ENCODE measurements at places on chromosomes 11 and 22.

GRCh38 chr11:6637871-6638270 is 17.7 kb downstream of the DCHS1 start:
- no peak for DNase-seq

GRCh38 chr11:64996327-64996709 is 453 bp downstream of the BATF2 start:
- DNase-seq, result no peak

GRCh38 chr11:128156486-128156885 is 430.9 kb downstream of the ETS1 start:
- no peak for DNase-seq

- no peak for DNase-seq
These were observed 7.5 kb downstream of the POU2AF3 start for GRCh38 chr11:111305876-111306275.

DNA sequence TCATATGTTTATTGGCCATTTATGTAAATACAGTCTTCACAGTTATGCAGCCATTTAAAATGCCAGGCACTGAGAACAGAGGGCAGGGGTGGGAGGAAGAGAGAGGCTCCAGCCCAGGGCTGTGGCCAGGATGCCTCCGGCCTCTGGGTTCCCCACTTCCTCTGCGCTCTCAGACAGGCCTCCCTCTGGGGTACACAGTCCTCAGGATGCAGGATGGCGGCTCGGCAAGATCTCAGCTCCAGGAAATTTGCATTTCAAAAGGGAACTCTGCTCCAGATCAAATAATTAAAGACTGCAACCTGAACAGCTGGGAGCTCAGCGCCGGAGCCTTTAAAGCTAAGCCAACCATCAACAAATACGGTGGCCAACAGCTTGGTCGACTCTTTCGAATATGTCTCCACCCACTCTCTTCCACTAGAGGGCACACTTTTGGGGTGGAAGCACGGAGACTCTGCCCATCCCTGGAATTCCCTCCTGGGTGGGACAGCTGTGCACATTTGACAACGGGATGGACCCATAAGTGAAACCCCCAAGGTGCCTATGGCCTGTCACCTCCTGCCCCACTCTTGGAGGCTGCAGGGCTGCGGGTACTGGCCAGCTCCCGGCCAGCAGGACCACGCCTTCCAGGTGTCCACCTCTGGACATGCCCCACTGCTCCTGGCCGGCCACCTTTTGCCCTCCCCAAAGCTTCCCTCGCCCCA is 1044.7 kb downstream of the BRD1 start:
- DNase-seq, result no peak

- DNase-seq, result peak; percentile 31
These were observed 573.9 kb upstream of the CADM1 start for GRCh38 chr11:116078101-116078591.

DNA sequence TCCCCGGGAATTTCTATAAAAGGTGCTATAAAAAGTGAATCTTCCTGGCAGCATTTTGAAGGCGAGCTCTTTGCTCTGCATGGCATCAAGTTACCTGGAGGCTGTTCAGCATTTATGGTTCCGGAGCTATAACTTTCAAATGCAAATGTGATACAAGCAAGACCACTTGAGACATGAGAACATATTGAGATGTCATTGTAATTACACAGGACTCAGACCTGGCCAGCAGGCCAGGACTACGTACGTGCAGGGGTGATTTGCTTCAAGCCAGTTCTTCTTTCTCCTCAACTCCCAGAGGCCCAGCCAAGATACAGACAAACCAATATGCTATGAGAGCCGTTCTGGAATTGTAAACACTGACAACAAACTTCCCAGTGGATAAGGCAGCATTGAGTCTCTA is 227.4 kb upstream of the FAT3 start:
- DNase-seq, result no peak

- no peak for DNase-seq
These were observed 625 bp downstream of the RFPL2 start for GRCh38 chr22:32204040-32204855.

DNA sequence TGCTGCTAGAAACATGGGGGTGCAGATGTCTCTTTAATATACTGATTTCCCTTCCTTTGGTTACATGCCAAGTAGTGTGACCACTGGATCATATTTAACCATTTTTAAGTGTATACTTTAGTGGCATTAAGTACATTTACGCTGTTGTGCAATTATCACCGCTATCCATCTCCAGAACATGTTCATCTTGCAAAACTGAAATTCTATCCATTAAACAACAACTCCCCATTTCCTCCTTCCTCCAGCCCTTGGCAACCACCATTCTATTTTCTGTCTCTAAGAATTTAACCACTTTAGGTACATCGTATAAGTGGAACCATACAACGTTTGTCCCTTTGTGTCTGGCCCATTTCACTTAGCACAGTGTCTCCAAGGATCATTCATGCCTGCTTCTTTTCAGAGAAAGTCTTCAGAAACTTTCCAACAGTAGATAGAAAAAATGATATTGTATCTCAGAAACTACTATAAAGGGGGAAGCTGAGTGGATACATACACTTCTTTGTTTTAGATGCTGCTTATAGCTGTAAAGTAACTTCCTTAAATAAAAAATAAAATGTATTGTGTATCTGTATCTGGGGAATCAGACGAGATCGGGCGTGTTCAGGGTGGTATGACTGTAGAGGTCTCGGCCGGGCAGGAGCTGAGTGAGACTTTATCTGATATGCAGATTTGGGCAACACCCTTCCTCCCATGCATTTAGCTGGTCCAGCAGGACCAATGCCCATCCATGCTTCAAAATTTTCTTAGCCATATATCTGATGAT is 44.6 kb upstream of the ZBED5 start:
- DNase-seq, result peak; percentile 17

GRCh38 chr11:69483691-69484426 is 2.4 kb downstream of the LINC01488 start:
- no peak for DNase-seq

GRCh38 chr22:35605369-35605680 is 11.8 kb downstream of the MB start:
- no peak for DNase-seq

- DNase-seq, result no peak
These were observed 6.1 kb upstream of the ZBTB16 start for GRCh38 chr11:114053406-114053805.

DNA sequence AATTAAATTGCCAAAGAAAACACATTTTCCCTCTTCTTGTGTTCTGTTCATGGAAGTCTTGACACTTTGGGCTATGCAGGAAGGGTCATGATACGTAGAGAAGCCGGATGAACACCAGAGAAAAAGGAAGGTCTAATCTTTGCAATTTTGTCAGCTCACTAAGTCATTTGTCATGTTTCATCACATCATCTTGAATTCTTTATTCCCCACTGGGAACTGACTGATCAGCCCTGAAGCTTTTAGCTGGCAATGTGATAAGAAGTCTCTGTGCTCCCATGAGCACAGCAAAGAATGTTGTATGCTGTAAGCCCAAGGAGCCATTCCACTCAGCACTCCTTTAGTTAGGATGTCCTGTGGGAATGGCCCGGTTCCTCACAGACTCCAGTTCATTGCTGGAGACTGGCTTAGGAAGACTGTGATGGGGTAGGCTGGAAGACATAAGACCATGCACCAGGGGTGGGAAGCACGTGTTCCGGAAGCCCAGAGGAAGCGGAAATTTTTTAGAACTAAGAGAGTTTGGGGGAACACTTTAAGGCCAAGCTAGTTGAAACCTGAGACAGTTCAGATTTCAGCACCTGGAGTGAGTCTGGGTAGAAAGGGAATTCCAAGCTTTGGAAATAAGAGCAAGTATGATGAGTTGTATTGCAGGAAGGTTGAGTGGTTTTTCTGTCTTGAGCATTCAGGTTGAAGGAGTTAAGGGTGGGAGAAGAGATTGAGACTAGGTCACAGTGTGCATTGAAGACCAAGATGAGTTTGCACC is 306.7 kb upstream of the MTNR1B start:
- no peak for DNase-seq

DNA sequence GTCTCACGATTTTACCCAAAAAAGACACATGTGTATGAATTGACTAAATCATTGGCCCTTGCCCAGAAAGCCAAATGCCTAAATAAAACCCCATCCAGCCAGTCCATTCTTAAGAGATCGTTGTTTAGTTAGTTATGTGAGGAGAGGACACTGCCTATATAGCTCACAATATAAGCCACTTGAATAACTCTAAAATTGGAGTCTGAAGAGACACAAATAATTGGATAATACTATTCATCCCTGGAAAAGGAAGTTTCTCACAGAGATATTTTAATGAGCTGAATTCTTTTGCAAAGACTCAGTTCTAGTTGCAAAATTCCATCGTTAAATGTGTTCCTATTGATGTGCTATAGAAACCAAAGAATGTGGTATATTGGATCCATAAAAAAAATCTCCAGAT is 176.7 kb downstream of the SOX6 start:
- DNase-seq, result no peak

GRCh38 chr22:31846161-31847115 is 92.6 kb downstream of the DEPDC5 start:
- DNase-seq, result no peak

DNA sequence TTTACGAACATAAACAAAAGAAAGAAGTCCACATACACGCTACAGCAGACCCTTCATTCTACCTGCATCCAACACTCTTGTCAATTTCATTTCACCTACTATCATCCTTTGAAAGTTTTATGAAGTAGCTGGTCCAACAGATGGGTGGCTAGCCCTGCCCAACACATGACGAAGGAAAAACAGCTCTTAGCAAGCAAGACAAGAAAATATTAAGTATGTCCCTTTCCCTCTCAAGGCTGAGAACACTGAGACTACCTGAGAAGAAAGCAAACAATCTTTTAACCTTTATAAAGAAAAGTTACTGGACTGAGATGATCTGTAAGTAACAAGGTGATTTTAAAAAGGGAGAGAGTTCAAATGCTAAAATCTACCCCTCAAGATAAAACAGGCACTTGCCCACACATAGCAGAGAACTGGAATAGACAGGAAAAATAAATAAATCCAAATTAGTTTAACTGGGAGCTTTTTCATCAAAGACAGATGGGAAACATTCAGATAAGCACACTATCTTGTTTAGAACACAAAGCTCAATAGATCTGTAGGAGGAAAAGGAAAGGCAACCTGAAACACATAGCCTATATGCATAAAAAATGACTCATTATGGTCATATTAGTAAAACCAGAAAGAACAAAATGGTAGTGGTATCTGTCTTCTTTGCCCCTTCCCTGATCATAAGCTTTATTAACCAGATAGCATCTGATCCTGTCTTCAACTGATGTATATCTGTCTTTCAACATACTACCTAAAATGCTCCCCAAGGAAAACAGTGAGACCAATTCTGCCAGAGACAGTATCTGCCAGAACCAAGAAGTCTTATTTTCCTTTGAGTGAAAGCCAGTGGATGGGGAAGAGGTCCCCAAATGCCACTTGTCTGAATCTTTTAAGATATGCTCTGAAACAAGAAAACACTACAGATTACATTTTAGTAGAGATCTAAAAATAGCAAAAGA is 104.3 kb downstream of the MRTFA start:
- no peak for DNase-seq

GRCh38 chr11:18563090-18563730 is 25.3 kb downstream of the UEVLD start:
- no peak for DNase-seq

- DNase-seq, result no peak
These were observed 24.3 kb upstream of the PKNOX2 start for GRCh38 chr11:125140233-125140632.

DNA sequence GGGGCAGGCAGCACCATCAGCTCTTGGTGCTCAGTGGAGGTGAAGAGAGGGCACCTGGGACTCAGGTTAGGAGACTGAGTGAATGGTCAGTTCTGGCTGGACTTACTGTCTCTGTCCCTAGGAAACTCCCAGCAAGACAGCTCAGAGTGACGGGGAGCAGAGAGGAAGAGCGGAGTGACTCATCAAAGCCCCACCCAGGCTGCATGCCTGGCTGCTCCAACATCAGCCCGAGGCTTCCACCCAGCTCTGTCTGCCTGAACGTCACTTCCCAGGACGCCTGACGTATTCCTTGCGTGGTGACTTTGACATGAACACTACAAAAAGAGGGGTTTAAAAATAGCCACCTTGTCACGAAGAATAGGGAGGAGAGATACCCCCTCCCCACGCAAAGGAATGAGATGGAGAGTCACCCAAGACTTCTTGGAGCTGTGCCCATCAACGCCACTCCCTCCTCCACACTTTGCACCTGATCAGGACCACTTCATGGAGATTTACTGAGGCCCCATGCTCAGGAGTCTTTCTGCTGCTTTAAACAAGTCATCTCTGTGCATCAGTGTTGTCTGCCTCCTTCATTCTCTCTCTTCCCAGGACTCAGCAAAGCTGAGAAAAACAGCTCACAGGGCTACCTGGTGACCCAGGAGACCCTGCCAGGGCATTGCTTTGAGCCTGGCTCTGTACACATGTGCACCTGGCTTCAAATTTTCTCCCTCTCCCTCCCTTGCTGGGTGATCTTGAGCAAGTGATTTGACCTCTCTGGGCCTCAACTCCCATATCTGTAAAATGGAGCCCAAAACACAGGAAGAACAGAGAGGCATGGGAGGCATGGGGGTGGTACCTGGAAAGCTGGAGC is 83.1 kb downstream of the MN1 start:
- DNase-seq, result no peak

DNA sequence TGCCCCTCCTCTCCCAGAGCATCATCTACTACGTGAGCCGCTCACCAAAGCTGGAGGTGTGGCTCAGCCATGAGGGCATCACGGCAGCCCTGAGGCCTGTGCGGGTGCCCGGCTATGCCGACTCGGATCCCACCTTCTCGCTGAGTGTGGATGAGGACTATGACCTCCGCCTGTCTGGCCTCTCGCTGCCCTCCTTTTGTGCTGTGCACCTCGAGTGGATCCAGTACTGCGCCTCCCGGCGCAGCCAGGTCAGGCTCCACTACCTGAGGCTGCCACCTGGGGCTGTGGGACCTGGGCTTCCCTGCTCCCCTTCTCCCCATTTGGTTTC is 3.8 kb upstream of the SIPA1 start:
- no peak for DNase-seq

GRCh38 chr11:5937868-5938602 is 4.0 kb upstream of the OR56A3 start:
- DNase-seq, result peak; percentile 53

DNA sequence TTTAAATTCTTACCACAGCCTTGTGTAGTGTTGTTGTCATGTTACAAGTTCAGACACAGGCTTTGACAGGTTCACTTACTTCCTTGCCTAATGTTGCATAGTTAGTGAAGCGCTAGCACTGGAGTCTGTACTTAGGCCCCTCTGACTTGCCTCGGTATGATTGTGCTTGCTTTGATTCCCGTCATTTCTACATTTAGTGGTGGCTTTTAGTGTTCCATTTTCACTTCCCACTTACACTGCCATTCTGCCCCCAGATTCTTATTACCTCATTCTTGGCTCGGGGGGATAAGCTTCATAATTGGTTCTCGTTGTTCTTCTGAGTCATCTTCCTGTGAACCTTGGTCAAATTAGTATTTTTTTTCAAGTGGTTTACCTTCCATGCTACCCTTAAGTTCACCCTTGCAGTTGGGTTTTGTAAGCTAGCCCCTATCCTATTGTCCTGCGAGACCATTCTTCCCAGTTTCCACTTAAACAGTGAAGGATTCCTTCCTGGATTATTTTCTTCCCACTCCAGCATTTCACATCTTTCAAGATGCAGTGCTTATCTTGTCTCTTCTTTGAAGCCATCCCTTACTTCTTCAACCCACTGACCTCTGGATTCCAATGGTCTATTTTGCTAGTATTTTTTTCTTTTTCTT is 68.7 kb downstream of the DDX10 start:
- DNase-seq, result no peak

GRCh38 chr22:38187413-38188212 is 6.0 kb upstream of the PLA2G6 start:
- peak; percentile 60 for DNase-seq

- no peak for DNase-seq
These were observed 364.6 kb downstream of the AASDHPPT start for GRCh38 chr11:106442032-106442431.

All from NCI-H2081 (cell line).